WTC11 (cell line): ENCODE measurements at places on chromosomes 13 and 19.

DNA sequence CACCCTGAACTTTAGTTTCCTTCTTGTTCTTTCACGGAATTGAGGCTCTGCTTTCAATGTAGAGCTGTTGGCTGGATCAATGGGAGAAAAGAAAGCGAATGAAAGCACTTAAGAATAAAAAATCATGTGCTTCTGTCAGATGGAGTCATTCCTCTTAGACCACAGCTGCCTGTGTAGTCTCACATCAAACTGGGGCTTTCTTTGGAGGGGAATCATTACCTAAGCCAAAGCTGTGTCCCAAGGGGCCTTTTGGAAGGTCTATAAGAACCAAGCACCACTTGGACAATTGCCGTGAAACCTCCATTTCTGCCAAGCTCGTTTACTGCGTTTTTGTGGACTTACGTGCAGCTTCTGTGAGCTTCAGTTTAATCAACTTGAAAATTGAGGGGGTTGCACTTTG lies 44.2 kb upstream of the RNF113B start:
- no peak for DNase-seq

GRCh38 chr19:4971424-4971793 lies 2.5 kb downstream of the KDM4B start:
- peak; percentile 72 for DNase-seq

GRCh38 chr13:108963846-108964600 lies 334.6 kb downstream of the MYO16 start:
- no peak for DNase-seq

DNA sequence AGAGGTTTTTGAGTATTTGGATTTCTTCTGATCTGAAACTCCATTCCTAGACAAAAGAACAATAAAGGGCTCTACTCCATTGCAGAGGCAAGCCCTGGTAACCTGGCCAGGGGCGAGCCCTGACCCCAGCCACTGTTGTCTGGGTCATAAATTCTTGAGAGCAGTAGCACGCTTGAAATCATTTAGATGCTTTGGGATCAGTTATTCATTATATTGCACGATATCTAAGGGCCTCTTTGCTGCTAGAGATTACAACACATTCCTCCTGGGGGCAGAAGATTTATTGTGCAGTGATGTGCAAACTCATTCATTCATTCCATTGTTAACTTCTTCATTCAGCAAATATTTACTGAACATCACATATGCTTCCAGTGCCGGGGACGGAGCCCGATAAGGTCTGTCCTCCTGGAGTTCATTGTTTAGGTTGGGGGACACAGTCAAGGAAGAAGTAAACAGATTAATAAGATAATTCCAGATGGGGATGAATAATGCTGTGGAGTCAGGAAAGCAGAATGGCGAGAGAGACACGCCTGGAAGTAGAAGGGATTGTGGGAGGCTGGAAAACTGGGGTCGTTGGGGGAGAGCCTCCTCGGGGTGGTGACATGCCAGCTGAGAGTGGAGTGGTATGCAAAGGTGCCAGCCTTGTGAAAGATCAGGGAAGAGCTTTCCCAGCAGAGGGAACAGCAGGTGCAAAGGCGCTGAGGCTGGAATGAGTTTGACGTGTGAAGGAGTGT lies 34.9 kb downstream of the SIPA1L3 start:
- DNase-seq = no peak

- no peak for DNase-seq
These were observed 1.2 kb upstream of the SLC25A42 start for GRCh38 chr19:19062454-19063182.

- DNase-seq = no peak
These were observed 530.6 kb upstream of the SPRY2 start for GRCh38 chr13:80871481-80871880.

DNA sequence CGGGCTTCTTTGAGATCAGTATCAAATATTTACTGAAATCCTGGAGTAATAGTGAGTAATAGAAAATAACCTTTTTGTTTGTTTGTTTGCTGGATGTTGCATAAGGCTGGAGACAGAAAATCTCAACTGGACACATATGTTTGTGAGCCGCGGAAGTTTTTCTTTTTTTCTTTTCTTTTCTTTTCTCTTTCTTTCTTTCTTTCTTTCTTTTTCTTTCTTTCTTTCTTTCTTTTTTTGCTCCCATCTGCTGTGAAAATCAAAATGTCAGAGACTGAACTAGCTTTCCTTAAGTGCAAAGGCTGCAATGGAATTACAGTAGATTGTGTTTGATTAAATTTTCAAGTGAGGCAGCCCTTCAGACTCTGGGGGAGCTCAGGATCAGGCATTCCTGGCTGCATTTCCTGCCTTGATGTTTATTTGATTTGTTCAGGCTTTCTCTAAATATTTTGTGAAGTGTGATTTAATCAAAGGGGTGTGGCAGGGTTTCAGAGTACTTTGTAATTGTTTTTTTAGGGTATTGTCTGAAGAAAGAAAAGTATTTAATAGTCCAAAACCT lies 319 bp downstream of the FRY start:
- no peak for DNase-seq

- DNase-seq = no peak
These were observed 4.4 kb upstream of the PLEKHF1 start for GRCh38 chr19:29660835-29661234.

GRCh38 chr19:17054746-17055145 lies 20.5 kb downstream of the HAUS8 start:
- DNase-seq = no peak

DNA sequence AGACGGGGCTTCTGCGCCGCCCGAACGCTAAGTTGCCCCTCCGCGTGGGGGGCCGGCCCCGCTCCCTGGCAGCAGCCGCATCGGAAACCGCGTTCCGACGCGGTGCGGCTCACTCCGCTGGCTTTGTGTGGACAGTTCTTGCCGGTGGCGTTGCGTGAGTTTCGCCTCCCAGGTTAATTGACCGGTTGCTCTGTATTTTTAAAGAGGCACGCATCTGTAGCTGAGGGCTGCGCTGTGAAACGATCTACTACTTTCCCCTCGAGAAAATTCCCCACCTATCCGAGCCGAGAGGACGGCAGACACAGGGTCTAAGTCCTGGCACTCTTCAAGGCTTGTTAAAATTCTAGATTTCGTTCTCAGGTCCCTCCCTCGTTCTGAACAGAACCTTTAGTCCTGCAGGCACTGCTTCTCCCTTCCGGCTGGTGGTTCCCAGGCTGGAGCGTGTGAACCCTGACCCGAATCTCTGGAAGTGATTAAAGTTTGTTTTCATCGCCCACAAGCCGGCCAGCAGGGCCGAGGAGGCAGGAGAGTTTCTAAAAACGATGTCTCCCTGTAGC lies 933 bp downstream of the ARHGEF7 start:
- DNase-seq = peak; percentile 34

DNA sequence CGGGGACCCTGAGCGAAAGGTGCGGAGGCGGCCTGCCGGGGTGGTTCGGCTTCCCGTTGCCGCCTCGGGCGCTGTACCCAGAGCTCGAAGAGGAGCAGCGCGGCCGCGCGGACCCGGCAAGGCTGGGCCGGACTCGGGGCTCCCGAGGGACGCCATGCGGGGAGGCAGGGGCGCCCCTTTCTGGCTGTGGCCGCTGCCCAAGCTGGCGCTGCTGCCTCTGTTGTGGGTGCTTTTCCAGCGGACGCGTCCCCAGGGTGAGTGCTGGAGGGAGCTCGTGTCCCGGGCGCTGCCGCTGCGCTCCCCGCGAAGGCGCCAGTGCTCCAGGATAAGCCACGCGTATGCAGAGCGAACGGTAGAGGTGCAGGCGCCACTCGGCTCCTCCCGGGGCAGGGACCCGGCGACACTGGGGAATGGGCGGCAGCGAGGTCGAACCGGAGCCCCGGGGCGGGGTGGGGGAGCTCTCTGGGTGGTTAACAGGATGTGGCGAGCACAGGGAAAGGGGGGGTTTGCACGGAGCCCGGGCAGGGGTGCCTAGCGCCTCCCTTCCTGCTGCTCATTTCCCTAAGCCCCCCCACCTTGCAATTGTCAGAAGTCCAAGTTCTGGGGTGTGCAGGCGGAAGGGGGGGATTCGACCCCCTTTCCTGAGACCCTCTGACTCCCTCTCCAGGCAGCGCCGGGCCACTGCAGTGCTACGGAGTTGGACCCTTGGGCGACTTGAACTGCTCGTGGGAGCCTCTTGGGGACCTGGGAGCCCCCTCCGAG lies at the start of gene IL27RA:
TSS of gene IL27RA (plus strand) at position 44 of the 762 bp plus-strand sequence. CDS start at position 155, 111 bp downstream.
- DNase-seq = peak; percentile 80

DNA sequence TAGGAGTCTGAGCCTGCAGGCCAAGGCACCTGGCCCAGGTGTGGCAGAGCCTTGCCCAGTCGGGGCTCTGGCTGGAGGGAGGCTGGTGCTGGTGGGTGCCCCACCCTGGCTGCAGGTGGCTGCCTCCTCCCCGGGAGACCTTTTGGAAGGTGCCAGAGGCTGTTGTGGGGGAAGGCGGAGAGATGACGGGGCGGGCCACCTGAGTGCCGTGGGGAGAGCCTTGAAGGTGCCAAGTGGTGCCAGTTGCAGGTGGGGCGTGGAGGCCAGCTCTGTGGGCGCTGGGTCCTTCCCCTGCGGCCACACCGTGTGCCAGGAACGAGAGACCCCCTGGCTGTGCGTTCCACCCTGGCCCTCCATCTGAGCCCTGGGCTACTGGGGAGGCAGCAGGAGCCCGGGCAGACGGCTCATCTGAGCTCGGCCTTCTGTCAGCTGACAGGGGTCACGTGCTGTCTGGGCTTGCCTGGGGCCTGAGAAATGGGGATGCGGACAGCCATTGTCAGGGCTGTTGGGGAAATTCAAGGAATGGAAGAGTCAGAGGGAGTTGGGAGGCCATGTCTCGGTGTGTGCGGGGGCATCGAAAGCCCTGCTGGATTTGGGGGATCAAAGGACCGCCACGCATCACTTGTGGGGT lies 20.9 kb downstream of the CEBPA start:
- DNase-seq = no peak

DNA sequence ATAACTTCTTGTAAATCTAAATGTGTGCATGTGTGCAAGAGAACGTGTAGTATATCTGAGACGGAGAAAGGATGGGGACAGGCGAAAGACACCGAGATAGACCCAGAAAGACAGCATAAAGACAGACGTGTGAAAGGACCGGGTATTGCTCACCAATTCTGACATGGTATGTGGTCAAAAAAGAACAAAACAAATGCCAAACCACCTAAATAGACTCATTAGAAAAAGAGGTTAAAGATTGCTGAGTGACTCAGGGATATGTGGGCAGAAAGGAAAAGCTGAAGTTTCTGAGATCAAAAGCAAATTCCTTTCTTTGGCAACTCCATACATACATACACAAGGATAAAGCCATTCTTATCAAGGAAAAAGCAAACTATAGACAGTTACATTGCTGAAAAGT lies 179.7 kb upstream of the TSC22D1 start:
- no peak for DNase-seq

DNA sequence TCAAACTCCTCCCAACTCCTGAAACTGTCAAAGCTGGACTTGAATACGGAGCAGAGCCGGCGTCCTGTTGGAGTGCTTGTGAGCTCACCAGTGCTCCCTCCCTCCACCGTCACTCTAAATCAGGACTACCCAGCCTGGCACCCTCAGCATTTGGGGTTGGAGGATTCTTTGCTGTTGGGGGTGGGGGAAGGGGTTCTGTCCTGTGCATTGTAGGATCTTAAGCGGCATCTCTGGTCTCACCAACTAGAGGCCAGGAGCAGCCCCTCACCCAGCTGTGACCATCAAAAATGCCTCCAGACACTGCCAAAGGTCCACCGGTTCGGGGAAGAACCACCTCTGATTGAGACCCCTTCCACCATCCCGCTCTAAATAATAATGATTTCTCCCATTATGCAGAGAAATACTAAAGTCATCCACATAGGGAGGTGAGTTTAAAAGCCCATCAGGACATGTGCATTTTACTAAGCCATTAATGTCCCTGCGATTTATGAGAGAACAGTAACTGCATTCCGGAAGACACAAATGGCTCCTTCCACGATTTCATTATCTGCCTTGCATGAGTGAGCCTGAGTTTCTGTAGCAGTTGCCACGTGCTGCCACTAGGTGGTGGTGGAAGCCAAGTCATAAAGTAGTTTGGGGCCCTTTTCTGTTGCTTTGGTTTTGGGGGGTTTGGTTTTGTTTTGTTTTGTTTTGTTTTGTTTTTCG lies 16.1 kb upstream of the USP29 start:
- peak; percentile 63 for DNase-seq

- DNase-seq = no peak
These were observed 1.2 kb upstream of the C19orf81 start for GRCh38 chr19:50647879-50648615.

DNA sequence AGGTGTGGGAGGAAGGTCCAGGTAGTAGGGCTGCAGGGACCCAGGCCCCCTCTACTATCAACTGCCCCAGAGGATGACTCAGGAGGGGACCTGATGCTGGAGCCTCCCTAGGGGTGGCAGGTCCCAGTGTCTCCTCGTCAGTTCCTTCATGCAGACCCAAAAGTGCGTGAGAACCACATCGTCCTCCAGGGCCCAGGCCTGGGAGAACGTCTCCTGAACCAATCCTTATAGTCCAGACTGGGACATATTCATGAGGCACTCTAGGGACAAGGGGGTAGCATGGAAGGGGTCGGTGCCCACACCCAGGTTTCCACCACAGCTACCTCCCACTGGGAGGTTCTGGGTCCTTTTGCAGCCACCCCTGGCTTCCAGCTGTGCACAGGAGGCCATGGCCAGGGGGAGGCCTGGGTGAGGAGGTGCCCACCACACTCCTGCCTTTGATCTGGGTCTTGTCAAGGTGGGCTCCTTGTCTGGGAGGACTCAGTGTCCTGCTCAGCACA lies 38.0 kb upstream of the TPM4 start:
- no peak for DNase-seq

DNA sequence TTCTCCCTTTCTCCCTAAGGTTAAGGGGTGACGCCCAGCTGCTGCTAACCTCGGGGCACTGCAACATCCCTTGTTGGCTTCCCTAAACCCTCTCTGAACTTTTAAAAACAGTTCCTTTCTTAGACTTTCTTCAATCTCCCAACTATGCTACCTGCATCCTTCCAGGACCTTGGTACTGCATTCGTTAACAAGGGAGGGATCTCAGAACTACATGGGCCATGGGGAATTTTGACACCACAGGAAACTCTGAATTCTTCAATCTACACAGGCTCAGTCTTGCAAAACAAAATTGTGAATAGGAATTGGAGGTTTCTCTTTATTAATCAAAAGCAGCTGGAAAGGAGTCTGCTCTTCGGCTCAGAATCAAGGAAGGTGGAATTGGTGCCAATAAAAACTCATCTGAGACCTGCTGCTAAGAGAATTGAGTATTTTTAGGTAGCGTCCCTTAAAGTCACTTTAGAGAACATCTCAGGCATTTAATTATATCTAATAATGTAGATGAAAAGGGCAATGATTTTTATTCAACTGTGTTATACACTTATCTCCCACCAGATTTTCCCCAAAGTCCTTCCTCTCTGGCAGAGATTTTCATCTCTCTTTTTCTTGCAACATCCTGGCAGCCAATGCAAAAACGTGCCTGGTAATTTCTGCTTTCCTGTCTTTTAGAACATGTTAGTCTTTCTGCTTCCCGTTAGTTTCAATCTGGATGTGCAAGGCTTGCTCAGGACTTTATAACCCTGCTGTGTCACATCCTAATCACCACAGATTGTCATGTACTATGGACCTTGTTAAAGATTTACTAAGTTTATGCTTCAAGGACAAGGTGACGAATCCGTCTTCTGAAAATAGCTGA lies 69.1 kb upstream of the SLC15A1 start:
- DNase-seq = no peak

DNA sequence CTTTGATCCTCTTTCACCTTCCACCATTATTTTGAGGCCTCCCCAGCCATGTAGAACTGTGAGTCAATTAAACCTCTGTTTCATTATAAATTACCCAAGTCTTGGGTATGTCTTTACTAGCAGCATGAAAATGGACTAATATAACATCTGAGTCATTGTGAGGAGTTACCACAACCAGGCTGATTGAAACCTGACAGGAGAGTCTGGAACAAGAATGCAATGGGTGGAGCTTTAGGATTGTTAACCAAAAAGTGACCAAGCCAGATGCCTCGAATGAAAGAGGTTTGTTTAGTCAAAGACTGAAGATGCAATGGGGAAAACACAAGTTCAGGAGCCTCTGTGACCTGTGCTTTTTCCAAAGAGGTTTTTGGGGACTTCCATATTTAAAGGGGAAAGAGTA lies 659.0 kb downstream of the SLITRK6 start:
- no peak for DNase-seq
